ENCODE measurements at places on chromosomes 2 and 18. TPM values are rescaled to one million over a fixed set of nuclear protein-coding genes. Genes with fewer than 3 reads are reported as not detected.

DNA sequence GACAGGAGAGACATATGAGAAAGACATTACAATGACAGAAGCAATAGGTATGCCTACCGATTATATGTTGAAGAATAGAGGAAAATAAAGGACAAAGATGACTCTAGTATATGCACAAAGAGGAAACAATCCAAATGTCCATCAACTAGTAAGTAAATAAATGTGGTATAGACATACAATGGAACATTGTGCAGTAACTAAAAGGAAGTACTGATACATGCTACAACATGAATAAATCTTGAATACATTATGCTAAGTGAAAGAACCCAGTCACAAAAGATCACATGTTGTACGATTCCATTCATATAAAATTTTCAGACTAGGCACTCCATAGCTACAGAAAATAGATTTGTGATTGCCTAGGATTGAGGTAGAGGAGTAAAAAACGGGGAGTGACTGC is 28.5 kb upstream of the PGAP1 start:
- no peaks in the 10 kb centered on the region for H3K36me3 ChIP-seq
- 0 out of 2 replicates have a peak, but pooled peaks cover 5% of the 10 kb centered on the region for H3K4me1 ChIP-seq
- no peaks in the 10 kb centered on the region for H3K27me3 ChIP-seq
- H3K27ac ChIP-seq = no peak overlapping the region
- no peak overlapping the region for H3K4me3 ChIP-seq

DNA sequence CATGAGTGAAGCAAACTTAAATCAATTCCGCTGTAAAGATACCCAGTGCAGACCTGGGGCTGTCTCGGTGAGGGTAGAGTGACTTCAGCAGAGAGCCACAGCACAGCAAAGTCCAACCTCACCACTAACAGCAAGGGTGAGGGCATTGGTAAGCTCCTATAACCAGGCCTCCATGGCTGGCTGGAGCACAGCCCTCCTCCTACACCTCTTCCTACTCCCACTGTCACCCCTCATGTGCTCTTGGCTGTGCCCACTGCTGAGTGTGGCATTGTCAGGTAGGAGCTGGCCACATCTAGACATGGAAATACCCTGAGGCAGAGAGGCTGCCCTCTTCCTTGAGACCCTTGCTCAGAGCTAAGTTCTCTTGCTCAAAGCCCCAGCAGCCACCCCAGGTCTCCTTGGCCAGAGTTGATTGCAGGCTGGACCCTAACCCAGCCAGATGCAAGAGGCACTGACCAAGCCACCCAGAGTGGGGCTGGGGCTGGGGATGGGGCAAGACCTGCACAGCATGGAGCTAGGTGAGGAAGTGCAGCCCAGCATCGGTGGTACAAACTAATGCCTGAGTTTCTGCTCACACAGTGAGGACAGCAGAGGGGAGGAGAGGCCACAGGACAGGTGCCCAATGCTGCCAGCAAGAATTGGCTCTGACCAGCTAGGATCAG is 77.6 kb upstream of the RAB6C start:
- no peaks in the 10 kb centered on the region for H3K4me1 ChIP-seq
- no peak overlapping the region for H3K27ac ChIP-seq
- H3K4me3 ChIP-seq = no peak overlapping the region
- DNase-seq = peak; percentile 7
- no peaks in the 10 kb centered on the region for H3K36me3 ChIP-seq

DNA sequence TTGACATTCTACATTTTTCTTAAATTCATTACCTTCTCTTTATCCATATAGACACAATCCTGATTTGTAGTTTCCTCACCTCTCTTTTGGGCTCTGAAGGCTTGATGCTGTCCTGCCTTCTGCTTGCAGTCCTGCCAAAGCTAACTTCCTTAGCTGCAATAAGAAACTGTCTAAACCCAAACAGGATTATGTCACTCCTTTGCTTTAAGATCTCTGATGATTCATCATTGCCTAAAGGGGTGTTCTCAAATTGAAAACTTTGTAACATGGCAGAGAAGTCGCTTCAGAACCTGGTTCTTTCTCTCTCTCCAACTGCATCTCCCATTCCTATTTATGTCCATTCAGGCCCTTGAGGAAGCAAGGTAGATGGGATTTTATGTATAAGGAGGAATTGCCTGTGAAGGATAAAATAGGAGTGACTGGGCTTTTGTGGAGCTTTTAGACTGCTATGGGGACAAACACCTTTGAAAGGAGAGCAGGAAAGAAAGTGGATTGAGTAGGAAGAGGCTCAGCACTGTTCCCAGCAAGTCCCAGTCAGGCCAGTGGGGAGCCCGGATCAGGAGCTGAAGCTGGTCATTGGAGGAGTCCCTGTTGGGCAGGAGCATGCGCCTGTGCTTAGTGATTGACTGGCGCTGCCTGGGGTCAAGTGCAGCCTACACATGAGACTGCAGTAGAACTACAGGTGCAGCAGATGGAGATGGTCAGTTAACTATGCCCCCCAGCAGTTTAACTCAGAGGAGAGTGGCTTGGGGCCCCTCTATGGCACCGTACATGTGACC is 390.6 kb downstream of the CTNNA2 start:
- DNase-seq = no peak
- H3K4me1 ChIP-seq = peaks cover 4% of the 10 kb centered on the region
- H3K27me3 ChIP-seq = no peaks in the 10 kb centered on the region
- H3K36me3 ChIP-seq = no peaks in the 10 kb centered on the region

DNA sequence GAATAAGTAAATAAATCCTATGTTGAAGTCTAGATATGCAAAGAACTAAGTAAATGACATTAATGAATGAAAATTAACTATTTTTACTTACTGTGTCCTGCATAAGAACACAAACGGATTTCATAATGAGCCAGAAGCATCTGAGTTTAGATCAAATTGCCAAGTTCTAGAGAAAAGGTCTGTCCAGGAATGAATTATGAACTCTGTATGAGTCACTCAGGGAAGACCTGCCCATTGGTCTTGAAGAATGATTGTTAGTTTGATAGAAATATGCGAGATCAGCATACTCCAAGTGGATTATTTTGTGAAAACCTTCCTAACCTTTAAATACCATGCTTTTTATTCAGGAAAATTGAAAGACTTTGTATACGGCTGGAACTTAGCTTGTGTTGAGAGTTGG is 189.5 kb downstream of the DOK6 start:
- no peaks in the 10 kb centered on the region for H3K4me1 ChIP-seq
- no peak for DNase-seq
- no peak overlapping the region for H3K4me3 ChIP-seq
- no peaks in the 10 kb centered on the region for H3K27me3 ChIP-seq
- no peak overlapping the region for H3K27ac ChIP-seq

- H3K27ac ChIP-seq = no peak overlapping the region
- peaks cover 19% of the 10 kb centered on the region for H3K36me3 ChIP-seq
- no peak for DNase-seq
- no peaks in the 10 kb centered on the region for H3K4me1 ChIP-seq
Observed at GRCh38 chr18:35835833-35836232, 136.6 kb upstream of the RMP24 start.

GRCh38 chr2:241074901-241075540 is 27.1 kb downstream of the MTERF4 start:
- no peaks in the 10 kb centered on the region for H3K4me1 ChIP-seq
- no peak overlapping the region for H3K4me3 ChIP-seq
- no peak overlapping the region for H3K27ac ChIP-seq
- DNase-seq = no peak
- H3K27me3 ChIP-seq = no peaks in the 10 kb centered on the region

GRCh38 chr2:205675861-205676516 is 6.3 kb upstream of the NRP2 start:
- no peak for DNase-seq
- no peaks in the 10 kb centered on the region for H3K36me3 ChIP-seq
- H3K27me3 ChIP-seq = no peaks in the 10 kb centered on the region
- H3K4me1 ChIP-seq = peaks cover 14% of the 10 kb centered on the region
- no peak overlapping the region for H3K27ac ChIP-seq
- H3K4me3 ChIP-seq = no peak overlapping the region

DNA sequence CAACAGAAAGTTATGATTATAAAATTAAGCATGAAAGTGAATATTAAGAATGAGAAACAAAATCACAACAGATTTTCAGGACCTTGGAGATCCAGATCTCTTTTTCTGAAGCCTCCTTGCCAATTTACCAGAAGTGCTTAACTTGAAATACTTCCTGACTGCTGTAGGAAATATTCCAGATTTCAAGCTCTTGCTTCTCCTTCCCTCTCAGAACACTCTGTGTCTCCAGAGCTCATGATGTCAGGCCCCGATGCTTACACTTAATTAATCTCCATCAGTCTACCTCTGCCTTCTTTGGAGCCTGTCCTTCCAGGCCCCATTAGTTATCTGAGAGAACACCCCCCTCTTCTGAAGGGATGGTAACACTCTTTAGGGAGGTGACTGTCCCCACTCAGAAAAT is 20.7 kb upstream of the NT5C1B start:
- DNase-seq = no peak
- H3K27me3 ChIP-seq = no peaks in the 10 kb centered on the region
- no peaks in the 10 kb centered on the region for H3K4me1 ChIP-seq
- no peak overlapping the region for H3K4me3 ChIP-seq
- H3K36me3 ChIP-seq = no peaks in the 10 kb centered on the region

GRCh38 chr2:219435701-219436100 is 1.1 kb downstream of the SPEG start:
- no peak for DNase-seq
- no peaks in the 10 kb centered on the region for H3K27me3 ChIP-seq
- H3K4me3 ChIP-seq = no peak overlapping the region
- no peaks in the 10 kb centered on the region for H3K36me3 ChIP-seq

DNA sequence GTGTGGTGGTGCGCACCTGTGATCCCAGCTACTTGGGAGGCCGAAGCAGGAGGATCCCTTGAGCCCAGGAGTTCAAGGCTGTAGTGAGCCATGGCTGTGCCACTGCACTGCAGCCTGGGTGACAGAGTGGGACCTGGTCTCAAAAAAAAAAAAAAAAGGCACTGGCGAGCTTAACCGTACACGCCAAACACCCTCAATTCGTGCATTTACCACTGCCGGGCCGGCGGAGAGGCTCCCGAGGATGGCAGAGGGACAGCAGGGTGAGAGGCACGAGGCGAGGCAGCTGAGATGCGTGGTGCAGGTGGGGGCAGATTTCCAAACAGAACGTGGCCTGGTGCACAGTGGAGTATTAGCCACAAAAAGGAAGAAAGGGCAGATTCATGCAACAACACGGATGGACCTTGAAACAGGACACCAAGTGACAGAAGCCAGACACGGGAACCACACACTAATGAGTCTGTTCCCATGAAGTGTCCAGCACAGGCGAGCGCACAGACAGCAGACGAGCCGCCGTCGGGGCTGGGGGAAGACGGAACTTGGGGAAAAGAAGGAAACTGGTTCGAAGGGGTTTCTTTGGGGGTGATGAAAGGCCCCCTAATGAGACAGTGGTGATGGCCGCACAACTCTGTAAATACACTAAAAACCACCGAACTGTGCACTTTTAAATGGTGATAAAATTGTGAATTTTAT is 27.4 kb downstream of the SLC66A2 start:
- H3K4me3 ChIP-seq = no peak overlapping the region
- H3K27ac ChIP-seq = no peak overlapping the region
- DNase-seq = peak; percentile 24
- no peaks in the 10 kb centered on the region for H3K4me1 ChIP-seq
- no peaks in the 10 kb centered on the region for H3K36me3 ChIP-seq

- no peak overlapping the region for H3K4me3 ChIP-seq
- peaks cover 5% of the 10 kb centered on the region for H3K4me1 ChIP-seq
- no peaks in the 10 kb centered on the region for H3K27me3 ChIP-seq
- no peak for DNase-seq
Observed at GRCh38 chr18:60062396-60062795, 162.6 kb downstream of the PMAIP1 start.

- H3K4me1 ChIP-seq = no peaks in the 10 kb centered on the region
- H3K4me3 ChIP-seq = no peak overlapping the region
Observed at GRCh38 chr2:157124731-157125130, 132.8 kb upstream of the GALNT5 start.

- H3K27ac ChIP-seq = no peak overlapping the region
- no peaks in the 10 kb centered on the region for H3K36me3 ChIP-seq
- no peaks in the 10 kb centered on the region for H3K4me1 ChIP-seq
- H3K4me3 ChIP-seq = no peak overlapping the region
- H3K27me3 ChIP-seq = no peaks in the 10 kb centered on the region
- DNase-seq = no peak
Observed at GRCh38 chr2:164112105-164112504, 376.3 kb upstream of the FIGN start.

DNA sequence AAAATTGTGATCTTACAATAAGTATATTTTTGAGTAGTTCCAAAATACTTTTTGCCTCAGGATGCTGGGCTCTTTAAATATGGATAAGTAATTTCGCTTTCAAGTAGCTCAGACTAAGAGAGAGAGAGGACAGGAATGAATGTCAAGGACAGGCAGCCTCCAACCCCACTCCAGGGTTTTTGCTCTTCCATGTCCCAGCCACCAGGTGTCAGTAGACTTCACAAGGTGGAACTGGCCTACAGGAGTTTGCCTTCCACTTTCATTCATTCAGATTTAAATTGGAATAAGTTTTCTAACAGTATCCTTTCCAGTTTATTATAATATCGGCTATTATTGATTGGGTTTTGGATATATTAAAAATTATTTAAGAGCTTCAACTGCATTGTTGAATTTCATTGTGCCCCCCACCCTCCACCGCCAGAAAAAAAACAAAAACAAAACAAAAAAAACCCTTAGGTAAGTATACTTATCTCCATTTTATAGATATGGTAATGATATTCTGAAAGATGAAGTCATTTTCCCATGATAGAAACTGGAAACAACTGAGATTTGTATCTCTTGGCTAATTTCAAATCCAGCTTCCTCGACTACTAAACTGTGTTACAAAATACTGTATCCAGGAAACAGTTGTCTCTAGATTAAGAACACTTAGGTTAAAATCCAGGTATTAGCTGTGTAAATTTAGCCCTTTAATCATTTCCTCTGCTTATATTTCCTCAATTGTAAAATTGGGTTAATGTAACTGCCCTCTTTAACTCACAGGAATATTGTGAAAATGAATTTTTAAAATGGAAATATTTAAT is 793.1 kb downstream of the ERBB4 start:
- H3K27ac ChIP-seq = no peak overlapping the region
- no peaks in the 10 kb centered on the region for H3K36me3 ChIP-seq

Gene CFC1
- 0.14 TPM for polyA plus RNA-seq

Gene SIX3
- 0.02 TPM for polyA plus RNA-seq

Gene GRHL1
- 1.3 TPM for polyA plus RNA-seq

Gene PRSS56
- polyA plus RNA-seq = 0.03 TPM

Gene PRR30
- not detected for polyA plus RNA-seq

Gene PDCD1
- 1.5 TPM for polyA plus RNA-seq
